A549 treated with Hydrocortisone at 1 μM for 4 hours (cell line): ENCODE measurements at places on chromosomes 2 and 18. TPM values are rescaled to one million over a fixed set of nuclear protein-coding genes. Genes with fewer than 3 reads are reported as not detected.

The CSRNP3 gene
- total RNA-seq, result 0.01 TPM in 1 of 5 replicates, not detected in the others

The DSG1 gene
- not detected in 5 replicates for total RNA-seq

The CD8A gene
- 0.20 to 0.47 TPM (median 0.32 TPM) in 5 replicates for total RNA-seq

The RIT2 gene
- total RNA-seq, result not detected in 5 replicates

The STARD6 gene
- total RNA-seq, result 0.20 TPM in 1 of 5 replicates, not detected in the others

The RNF152 gene
- total RNA-seq, result 0.06 to 0.25 TPM (median 0.13 TPM) in 5 replicates

The INPP5D gene
- total RNA-seq, result 0.43 to 0.69 TPM (median 0.54 TPM) in 5 replicates

The EGR4 gene
- 0.13 to 0.33 TPM (median 0.15 TPM) in 5 replicates for total RNA-seq

The HOXD12 gene
- total RNA-seq, result not detected in 5 replicates

The IMMT gene
- total RNA-seq, result 103 to 124 TPM (median 107 TPM) in 5 replicates

The DNAH6 gene
- total RNA-seq, result 0.01 to 0.18 TPM (median 0.10 TPM) in 5 replicates

The CHRNA1 gene
- not detected in 5 replicates for total RNA-seq

The TP53I3 gene
- 257 to 305 TPM (median 269 TPM) in 5 replicates for total RNA-seq

The XPO1 gene
- 94.4 to 157 TPM (median 120 TPM) in 5 replicates for total RNA-seq

The NOSTRIN gene
- 1.3 to 2.7 TPM (median 2.1 TPM) in 5 replicates for total RNA-seq

The CDK5R2 gene
- total RNA-seq, result 4.4 to 6.8 TPM (median 6.5 TPM) in 5 replicates
